ENCODE measurements at places on chromosomes 5 and 9.

GRCh38 chr9:121283080-121283398 is 15.1 kb downstream of the GSN start:
- DNase-seq = no peak

GRCh38 chr5:69498384-69498783 is 5.8 kb downstream of the OCLN start:
- DNase-seq = no peak

DNA sequence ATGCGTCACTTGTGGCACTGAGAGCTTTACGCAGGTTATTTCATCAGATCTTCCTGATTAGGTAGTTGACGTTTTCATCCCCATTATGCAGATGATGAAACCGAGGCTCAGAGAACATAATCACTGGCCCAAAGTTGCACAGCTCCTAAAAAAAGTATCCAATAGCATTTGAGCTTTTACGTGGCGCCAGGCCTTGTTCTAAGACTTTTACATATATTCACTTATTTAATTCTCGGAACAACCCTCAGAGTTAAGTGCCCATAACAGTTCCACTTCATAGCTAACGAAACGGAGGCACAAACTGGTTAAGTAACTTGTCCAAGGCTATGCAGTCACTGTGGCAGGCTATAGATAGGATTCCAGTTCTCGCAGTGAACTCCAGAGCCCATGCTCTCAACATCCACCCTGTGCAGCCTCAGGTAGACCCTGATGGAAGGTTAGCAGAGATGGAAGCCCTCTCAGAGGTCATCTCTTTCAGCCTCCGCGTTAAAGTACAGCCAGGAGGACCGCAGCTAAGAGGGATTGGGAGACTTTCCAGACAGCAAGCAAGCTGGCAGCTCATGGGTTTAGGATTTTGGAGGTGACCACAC is 39.3 kb downstream of the AMBP start:
- no peak for DNase-seq

DNA sequence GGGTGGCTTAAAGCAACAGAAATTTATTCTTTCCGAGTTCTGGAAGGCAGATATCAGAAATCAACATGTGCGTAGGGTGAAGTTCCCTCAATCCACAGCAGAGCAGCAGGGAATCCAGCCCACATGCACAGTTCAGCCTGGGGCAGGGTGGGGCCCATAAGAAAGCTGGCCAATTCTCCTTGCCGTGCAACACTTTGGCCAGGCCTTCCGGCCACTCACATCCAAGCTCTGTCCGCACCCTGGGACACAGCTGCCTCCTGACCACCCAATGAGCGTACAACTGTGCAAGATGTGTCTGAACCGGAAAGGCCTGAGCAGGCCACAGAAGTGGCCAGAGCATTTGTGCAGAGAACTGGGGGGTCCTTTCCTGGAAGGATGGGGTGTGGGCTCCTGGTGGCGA is 274.9 kb downstream of the GADD45G start:
- no peak for DNase-seq

GRCh38 chr5:132526974-132527564 is 16.3 kb downstream of the IL5 start:
- DNase-seq = no peak

- no peak for DNase-seq
These were observed 197.7 kb downstream of the MCTP1 start for GRCh38 chr5:95086927-95087815.
